Esophagus squamous epithelium (tissue), 5 donors: ENCODE measurements at places on chromosomes 13 and 19. TPM values are rescaled to one million over a fixed set of nuclear protein-coding genes. Genes with fewer than 3 reads are reported as not detected.

- no peak for DNase-seq
These were observed 9.5 kb upstream of the ERFL start for GRCh38 chr19:41937525-41938468.

Gene HIPK4
- total RNA-seq = not detected

DNA sequence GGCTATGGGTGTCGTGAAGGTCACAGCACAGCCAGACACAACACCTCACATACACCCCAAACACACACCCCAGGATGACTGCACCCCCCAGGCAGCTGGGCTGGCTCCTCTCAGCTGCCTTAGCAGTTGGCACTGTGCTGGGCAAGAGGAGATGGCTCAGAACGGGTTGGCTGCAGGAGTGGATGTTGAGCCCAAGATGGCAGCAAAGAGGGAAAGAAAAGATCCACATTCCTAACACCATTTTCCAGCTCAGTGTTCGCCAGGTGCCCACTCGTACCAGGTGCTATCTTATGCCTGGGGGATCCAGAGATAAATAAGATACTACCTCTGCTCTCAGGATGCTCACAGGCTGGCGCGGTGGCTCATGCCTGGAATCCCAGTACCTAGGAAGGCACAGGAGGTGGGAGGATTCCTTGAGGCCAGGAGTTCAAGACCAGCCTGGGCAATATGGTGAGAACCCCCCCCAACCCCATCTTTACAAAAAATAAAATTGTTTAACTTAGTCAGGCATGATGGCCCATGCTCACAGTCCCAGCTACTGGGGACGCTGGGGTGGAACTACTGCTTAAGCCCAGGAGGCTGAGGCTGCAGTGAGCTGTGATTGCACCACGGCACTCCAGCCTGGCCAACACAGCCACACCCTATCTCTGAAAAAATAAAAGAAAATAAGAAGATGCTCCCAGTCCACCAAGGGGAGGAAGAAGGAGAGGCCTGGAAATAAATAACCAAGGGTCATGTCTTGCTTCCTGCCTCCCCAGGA is 89.7 kb upstream of the ZNF507 start:
- no peak for DNase-seq

Gene OSCAR
- total RNA-seq = 1.3 TPM

- DNase-seq = no peak
These were observed 5.9 kb upstream of the GPR32 start for GRCh38 chr19:50764409-50764808.

DNA sequence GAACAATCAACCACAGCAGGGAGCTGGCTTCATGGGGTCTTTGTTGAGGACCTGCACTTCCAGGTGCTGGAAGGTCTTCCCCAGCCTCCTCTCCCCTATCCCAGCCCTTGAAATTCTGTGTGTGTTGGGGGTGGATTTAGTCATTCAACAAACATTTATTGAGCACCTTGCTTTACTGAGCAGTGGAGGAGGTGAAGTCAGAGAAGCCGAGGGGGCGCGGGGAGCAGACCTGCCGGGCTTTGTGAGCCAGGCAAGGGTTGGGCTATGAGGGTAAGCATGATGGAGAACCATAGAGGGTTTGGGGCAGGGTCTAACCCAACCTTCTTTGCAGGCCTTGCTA is 3.5 kb upstream of the C19orf85 start:
- DNase-seq = no peak

Gene ELSPBP1
- total RNA-seq = not detected

GRCh38 chr13:94305463-94305862 is 174.0 kb downstream of the DCT start:
- no peak for DNase-seq

Gene SLC25A41
- total RNA-seq = 0.38 TPM

DNA sequence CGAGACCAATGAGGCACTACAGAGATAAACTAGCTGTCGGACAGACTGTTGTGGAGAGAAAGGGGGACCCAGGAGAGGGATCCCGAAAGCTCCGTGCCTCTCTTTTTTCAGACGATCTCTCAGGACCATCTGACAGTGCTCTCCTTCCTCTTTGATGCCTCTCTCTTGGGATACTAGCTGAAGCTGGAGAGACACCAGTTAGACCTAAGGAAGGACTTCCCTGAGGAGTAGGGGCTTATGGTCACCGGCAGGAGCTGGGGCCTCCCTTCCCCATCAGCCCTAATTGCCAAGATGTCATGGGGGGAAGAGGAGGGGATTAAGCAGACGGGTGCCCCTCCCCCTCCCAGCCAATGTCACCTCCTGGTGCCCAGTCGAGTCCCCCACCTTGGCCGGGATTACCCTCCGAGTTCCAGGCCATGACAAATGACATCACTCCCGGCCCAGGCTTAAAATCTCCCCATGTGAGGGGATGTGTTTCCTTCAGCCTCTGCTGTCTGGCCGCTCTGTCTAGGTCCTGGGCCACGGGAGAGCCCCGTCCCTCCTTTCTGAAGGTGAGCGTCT is at the start of gene CRX:
CRX (plus strand) TSS at position 478 of the 561 bp plus-strand sequence. CDS start 12,507 bp downstream, outside the sequence.
- DNase-seq = no peak

- no peak for DNase-seq
These were observed 3.8 kb downstream of the BCAT2 start for GRCh38 chr19:48806818-48807589.

Gene RNF17
- not detected for total RNA-seq

GRCh38 chr19:15045506-15045905 is 3.8 kb upstream of the CASP14 start:
- DNase-seq = no peak

DNA sequence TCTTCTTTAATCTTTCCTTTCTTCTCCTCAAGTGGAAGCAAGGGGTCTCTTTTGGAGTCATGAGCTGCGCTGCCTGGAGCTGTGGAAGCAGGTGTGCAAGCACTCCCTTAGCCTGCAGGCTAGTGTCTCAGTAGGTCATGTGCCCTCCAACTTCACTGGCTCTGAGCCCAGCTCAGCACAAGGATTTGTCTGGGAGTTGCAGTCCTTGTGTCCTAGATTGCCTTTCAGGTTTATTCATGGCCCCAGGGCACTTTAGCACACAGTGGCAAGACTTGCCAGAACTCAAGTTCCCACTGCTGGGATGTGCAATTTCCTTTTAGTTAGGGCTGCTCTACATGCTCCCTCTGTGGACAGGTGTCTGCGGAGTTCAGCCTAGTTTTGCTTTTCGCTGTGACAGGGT is 211.7 kb downstream of the LIG4 start:
- no peak for DNase-seq

- no peak for DNase-seq
These were observed 74.6 kb downstream of the B3GLCT start for GRCh38 chr13:31274390-31274789.

DNA sequence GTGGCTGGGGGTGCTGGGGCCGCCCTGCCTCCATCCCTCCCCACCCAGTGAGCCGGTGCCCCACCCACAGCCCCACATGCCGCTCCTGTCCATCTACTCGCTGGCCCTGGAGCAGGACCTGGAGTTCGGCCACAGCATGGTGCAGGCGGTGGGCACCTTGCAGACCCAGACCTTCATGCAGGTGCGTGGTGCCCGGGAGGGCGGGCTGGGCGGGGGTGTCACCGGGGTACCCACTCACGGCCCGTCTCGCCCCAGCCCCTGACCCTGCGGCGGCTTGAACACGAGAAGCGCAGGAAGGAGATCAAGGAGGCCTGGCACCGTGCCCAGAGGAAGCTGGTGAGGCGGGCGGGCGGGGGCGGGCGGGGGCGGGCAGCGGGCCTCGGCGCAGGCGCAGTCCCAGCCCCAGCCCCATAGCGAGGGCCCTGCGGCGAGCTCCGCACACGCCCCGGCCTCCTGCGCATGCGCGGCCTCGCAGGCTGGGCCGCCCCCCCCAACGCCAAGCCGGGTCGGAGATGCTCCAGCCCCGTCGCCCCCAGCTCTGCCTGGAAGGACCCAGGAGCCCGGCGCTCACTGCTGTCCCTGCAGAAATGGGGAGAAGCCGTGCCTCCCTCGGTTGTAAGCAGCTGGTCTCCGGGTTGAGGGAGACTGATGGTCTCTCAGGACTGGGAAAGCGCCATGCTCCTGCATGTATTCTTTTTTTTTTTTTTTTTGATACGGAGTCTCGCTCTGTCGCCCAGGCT is 7.7 kb downstream of the ARHGAP45 start:
- peak; percentile 48 for DNase-seq

- DNase-seq = no peak
These were observed 5.0 kb downstream of the PBX4 start for GRCh38 chr19:19613506-19613905.

- DNase-seq = no peak
These were observed 4.4 kb upstream of the SBK3 start for GRCh38 chr19:55549500-55550320.

GRCh38 chr19:14795078-14795721 is 16.8 kb upstream of the ADGRE2 start:
- DNase-seq = no peak

- DNase-seq = no peak
These were observed 897 bp upstream of the DMKN start for GRCh38 chr19:35514282-35514809.

DNA sequence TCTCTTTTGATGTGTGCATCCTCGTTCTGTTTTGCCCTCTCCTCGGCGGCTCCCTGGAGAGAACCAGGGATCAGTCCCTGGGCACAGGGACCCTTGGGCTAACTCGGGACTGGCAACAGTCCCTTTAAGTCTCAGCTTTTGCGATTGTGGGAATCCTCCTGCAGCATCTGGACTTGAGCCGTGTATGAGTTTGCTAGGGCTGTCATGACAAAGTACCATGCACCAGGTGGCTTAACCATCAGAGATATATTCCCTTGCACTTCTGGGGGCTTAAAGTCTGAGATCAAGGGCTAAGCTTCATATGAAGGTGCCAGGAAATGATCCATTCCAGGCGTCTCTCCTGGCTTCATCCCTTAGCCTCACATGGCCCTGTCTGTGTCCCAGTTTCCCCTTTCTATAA is 34.5 kb downstream of the ARHGEF18 start:
- DNase-seq = no peak

GRCh38 chr19:19203012-19203856 is at the start of gene NR2C2AP:
NR2C2AP (minus strand) TSS chr19:19203414; CDS start chr19:19203060, 354 bp downstream.
- DNase-seq = peak; percentile 32

- no peak for DNase-seq
These were observed 66.3 kb downstream of the MAP4K1 start for GRCh38 chr19:38551450-38551813.

GRCh38 chr19:988081-988480 is 3.9 kb downstream of the WDR18 start:
- DNase-seq = no peak

GRCh38 chr13:95226932-95227695 is 74.1 kb downstream of the ABCC4 start:
- DNase-seq = no peak
